ENCODE measurements at places on chromosomes 1 and 21.

- no peak for DNase-seq
Measured at GRCh38 chr1:5926686-5927435, 65.4 kb downstream of the NPHP4 start.

GRCh38 chr1:197314682-197315081 is 46.6 kb downstream of the CRB1 start:
- no peak for DNase-seq

DNA sequence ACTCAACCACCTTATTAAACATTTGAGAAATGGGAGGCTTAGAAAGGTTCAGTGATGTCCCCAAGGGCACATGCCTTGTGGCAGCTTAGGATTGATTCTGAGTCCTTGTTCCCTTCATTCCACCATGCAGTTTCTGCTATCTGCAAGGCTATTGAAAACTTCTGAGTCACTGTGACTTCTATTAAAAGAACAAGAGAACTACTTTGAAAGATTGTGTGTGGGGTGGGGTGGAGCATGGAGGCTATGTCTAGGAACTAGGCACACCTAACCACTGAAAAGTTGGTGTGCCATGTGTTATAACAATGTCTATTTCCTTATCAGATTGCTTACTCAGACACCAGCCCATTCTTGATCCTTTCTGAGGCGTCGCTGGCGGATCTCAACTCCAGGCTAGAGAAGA is 10.8 kb downstream of the MTARC1 start:
- DNase-seq, result no peak

DNA sequence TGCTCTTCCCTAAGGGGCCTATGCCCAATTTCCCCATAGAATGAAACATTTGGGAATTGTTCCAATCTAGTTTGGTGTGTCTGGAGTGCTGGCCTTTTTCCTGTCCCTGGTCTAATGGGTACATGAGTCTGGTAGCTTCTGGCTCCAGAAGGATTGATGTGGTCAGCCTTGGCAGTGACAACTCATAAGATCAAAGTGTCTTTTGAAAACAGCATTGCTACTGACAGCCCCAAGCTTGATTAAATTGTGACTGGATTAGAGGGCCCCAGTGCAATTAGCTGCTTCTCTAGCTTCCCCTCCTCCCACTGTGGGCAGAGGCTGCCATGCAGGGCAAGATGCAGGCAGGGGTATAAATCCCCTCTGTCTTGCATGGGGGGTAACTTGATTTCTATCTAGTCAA is 130.9 kb downstream of the UCK2 start:
- DNase-seq, result no peak

DNA sequence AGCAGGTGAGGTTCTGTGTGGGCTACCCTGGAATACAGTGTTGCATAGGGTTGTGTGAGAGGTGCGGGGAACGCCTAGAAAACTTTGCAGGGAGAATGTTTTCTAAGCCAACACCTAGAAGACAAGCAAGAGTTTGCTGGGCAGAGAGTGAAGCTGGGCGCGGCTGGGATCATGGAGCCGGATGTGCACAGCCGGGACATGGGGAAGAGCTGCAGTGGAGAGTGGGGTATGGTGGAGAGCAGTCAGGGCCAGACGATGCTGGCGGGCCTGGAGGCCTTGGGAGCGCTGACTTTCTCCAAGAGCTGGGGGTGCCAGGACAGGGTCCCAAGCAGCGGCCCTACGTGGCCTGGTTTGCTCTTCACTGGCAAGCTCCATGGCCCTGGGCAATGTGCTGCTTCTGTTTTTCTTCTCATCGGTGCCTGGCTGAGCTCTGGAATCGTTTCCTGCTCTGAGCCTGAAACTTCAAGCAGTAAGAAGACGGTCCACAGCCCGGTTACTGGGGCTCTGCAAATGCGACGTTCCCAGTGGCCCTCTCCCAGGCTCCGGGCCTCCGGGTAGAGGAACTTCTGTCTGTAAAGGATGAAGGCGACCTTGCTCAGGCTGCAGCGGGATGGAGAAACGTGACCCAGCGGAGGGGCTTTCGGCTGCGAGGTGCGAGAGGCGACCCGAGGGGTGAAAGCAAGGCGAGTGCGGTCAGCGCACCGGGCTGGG is 51.9 kb upstream of the CD34 start:
- DNase-seq, result no peak

DNA sequence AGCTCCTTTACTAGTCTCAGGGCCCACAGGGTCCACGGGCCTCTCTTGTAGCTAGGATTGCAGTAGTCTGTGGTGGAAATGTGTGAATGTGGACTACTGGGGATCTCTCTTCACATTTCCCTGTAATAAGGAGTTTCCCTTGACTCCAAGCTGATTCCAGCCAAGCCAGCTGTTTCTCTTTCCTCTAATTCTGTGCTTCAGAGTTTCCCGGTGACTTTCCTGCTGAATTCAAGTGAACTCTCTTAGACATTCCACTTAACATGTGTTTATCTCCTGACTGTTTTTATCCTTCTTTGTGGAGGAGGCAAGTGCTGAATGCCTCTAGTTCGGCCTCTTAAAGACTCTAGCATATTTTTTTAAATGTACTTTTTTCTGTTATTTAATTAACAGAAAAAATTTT is 354.0 kb upstream of the RGS18 start:
- no peak for DNase-seq

- no peak for DNase-seq
Measured at GRCh38 chr1:214847071-214847810, 235.3 kb upstream of the KCNK2 start.

DNA sequence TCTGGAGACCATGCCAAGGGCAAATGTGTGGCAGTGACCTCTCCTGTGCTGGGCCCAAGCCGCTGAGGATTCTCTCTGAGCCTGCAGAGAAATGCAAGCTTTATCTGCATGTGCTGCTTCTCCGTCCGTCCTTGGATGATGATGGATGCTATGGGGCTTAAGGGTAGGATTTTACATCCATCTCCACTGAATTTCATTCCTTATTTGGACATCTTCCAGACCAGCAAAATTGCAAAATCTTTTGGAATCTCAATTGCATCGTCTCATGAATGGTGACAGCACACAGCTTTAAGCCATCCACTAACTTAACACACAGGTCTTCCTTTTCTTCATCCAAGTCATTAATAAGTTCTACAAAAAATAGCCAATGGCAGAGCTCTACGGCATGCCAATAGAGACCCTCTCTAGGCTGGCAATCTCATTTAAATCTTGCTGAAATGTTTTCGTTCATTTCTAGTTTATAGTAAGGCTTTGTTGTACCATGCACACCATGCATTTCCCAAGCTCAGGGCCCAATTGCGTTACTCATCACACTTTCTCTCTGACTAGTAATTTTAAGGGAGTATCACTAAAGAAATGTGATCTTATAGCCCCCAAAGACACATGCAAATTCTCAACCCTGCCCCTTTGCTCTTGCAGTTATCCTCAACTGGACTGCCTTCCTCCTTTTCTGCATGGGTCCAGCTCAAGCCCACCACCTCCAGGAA is 11.1 kb downstream of the BATF3 start:
- DNase-seq, result no peak

- no peak for DNase-seq
Measured at GRCh38 chr1:98056781-98057180, 135.9 kb upstream of the DPYD start.

DNA sequence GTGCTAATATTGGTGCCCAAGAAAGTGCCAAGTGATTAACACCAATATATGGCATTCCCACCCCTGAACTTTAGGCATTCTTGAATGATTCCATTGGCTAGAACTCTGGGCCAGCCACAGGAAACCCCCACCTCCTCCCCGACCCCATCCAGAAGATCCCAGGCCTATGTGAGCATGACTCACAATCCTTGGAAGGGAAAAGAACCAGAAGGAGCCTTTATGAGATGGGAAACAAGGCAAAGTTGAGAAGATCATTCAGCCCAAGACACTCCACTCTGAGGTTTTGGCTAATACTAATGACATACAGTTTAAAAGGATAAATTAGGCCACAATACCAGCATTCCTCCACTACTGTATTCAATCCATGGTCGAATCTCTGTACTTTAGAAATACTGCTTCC is 21.8 kb downstream of the ELK4 start:
- DNase-seq, result no peak

- DNase-seq, result no peak
Measured at GRCh38 chr1:51927029-51927428, 48.5 kb upstream of the NRDC start.

DNA sequence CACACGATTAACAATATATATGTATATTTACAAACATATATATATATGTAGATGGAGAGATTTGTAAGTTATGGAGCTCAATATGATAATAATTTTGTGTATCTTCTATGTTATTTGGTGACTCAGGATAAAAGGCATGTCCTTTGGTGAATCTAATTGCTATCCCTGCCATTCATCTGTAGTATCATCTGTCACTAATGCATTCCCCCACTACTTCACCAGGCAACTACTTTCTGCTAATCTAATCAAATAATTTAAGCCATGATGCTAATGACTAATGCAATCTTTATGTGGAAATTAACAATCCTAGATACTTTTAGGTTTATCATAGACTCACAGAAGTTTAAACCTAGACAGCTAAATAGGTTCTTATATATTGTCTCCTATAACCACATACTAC is 1074.5 kb downstream of the PLA2G4A start:
- DNase-seq, result no peak

DNA sequence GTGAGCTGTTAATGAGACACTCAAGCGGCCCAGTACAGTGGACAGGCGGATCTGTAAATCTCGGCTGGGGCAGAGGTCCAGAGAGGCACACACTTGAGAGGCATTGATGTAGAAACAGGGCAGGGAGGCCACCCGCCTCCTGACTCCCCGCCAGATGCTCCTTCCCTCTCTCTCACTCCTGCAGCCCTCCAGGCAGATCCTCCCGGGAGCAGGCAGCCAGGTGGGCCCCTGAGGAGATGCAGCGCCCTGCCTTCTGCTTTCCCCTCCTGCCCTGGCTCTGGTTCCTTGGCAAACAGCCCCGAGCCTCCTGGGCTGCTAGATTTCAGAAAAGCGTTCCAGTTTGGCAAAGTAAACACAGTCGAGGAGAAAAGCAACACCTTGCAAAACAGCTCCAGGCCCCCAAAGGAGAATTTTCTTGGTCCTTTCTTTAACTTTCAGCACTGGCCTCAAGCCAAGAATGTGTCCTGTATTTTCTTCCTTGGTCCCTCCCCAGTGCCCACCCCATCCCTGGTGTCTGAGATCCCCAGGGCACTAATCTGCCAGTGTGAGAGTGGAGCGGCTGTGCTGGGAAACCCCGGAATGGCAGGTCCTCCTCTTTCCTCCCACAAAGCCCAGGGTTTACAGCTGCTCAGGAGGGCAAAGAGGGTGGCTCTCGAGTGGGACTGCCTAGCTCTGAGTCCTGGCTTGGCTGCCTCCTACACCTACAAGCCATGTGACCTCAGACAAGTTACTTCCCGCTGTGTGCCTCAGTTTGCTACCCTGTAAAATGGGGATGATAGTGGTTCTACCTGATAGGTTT is 29.4 kb upstream of the IFNLR1 start:
- no peak for DNase-seq

- no peak for DNase-seq
Measured at GRCh38 chr1:6947952-6948351, 162.7 kb downstream of the CAMTA1 start.

DNA sequence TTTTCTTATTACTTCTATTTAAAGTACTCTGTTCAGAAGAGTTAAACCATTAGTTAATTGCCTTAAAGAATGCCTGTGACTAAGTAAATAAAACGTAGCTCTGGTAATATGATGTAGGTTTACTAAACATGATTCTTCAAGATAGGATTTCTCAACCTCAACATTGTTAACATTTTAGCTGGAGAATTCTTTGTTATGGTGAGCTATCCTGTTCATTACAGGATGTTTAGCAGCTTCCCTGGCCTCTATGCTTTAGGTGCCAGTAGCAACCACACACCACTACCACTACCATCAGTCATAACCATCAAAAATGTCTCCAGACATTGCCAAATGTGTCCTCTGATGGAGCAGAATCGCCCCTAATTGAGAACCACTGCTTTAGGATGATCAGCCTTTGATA is 10.7 kb downstream of the RPF1 start:
- no peak for DNase-seq

DNA sequence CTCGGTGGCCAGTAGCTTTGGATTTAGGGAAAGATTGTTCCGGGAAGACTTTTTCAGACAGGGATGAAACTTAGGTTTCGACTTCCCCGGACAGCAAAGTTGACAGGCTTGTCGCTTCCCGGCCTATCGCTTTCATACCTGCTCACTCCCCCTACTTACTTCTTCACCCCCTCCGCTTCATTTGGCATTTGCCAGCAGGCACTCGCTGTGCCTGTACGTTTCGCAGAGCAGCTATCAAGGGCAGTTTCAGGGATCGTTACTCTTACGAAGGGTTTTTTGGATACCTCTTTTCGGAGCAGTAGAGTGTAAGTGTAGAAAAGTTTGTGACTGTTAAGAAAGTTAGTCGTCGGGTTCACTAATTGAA is 393 bp downstream of the BLZF1 start:
- DNase-seq, result no peak

- DNase-seq, result no peak
Measured at GRCh38 chr1:9324246-9325096, 31.8 kb downstream of the SPSB1 start.

DNA sequence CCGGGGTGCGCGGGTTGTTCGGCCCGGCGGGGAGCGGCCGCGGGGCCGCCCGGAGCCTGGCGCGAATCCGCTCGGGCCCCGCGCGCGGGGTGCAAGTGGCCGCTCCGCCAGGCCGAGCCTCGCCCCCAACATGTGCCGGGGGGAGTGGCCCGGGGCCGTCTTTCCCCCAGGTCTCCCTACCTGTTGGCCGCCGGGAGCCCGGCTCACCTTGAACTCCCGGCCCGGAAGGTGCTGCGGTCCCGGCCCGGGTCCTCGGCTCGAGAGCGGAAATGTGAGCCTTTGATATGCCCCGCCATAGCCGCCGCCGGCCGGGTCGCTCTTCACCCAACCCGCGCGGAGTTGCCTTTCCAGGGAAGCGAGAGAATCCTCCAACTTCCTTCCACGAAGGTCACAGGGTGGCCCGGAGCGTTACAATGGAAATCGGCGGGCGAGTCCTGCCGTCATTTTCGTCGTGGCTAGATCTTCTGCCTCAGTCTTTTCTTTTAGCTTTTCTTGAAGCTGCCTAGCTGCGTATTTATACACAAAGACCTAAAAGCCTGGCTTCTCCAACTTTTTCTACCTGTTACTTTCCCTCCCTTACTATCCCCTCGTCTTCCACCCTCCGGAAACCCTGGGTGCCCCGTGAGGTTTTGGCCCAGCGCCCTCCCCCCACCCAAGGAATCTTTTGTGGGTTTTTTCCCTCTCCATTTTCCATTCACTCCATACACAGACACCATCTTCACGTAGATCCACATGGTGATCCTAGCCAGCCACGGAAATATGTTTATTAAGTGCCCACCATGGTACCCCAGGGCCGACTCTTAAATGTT is 867 bp downstream of the PTGFRN start:
- no peak for DNase-seq

GRCh38 chr1:30795026-30795425 is 37.5 kb upstream of the LAPTM5 start:
- DNase-seq, result no peak

- peak; percentile 25 for DNase-seq
Measured at GRCh38 chr1:45686015-45686287, 382 bp downstream of the GPBP1L1 start.

- DNase-seq, result peak; percentile 16
Measured at GRCh38 chr1:95223110-95223509, 10.9 kb upstream of the RWDD3 start.

Data from H4 (cell line).